ENCODE measurements at places on chromosomes 6 and 20.

DNA sequence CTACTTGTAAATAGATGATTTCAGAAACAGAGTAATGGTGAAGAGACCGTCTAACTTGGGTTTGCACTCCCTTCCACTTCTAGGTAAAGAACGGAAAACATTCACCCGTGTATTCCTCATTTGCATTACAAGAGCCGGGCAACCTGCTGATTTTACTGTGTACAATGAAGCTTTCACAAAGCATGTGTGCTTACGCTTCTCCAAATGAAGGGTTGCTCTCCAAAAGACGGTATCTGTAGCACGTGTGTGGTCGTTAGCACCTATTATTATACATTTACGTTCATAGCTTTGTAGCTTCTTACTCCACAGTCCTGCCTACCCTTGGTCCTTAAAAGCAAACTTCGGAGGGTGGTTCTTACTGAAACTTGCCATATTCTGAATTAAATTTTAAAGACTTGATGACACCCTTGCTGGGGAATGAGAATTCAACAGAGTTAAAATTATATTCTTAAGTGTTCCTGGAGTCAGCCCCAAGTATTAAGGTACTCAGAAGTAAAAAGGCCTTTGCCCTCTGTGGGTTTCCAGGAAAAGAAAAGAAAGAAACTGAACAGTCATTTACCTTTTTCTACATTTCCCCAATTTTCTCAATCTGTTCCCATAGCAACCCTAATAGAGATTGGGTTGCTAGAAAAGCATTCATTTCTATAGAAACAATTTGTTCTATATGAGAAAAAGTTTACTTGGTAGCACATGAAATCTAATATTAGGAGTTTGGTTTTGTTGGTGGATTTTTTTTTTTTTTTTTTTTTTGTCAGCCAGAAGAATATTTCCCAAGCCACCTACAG is 61.9 kb upstream of the KCNG1 start:
- no peak for DNase-seq

DNA sequence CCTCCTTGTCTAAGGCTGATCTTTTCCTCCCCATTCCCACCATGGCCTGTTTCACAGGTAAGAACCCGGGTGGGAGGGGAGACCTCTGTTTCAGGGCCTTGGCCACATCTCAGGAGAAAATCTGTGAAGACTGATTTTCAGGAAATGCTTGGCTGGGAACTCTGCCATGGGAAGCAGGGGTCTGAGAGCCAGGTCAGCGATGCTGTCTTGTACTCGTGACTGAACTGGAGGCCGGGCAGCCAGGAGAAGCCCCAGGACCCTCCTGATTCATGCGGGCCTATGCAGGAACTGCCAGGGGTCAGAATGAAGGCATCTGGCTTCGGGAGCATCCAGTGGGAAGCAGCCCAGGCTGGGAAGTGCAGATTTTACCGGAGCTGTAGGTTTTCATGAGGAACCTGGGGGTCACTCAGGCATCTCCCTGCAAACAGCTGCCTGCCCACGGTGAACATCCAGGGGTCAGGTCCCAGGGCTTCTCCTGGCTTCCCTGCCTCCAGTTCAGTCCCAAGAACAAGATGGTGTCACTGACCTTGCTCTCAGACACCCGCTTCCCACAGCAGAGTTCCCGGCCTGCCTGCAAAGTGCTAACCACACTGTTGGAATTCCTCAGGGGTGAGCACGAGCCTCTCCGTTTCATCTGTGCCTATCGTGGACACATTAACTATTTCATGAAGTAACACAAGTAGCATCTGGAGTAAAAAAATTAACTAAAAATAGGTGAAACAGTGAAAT is 90.2 kb upstream of the SULF2 start:
- DNase-seq, result no peak

DNA sequence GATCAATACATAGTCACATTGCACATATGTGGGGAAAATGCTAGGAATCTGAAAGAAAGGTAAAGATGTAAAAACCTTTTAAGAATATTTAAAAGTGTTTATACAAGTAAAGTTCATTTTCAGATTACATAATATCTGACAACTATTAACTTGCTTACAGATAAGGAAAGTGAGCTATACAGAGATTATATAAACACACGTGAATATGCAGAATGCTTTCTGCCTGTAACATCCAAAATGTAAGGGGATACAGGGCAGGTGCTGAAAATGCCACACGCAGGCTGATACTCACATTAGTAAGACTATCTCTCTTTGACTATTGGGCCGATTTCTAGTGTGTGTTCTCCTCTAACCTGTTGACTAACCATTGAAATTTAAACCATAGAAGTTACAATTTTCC is 17.9 kb upstream of the MAP7 start:
- no peak for DNase-seq

DNA sequence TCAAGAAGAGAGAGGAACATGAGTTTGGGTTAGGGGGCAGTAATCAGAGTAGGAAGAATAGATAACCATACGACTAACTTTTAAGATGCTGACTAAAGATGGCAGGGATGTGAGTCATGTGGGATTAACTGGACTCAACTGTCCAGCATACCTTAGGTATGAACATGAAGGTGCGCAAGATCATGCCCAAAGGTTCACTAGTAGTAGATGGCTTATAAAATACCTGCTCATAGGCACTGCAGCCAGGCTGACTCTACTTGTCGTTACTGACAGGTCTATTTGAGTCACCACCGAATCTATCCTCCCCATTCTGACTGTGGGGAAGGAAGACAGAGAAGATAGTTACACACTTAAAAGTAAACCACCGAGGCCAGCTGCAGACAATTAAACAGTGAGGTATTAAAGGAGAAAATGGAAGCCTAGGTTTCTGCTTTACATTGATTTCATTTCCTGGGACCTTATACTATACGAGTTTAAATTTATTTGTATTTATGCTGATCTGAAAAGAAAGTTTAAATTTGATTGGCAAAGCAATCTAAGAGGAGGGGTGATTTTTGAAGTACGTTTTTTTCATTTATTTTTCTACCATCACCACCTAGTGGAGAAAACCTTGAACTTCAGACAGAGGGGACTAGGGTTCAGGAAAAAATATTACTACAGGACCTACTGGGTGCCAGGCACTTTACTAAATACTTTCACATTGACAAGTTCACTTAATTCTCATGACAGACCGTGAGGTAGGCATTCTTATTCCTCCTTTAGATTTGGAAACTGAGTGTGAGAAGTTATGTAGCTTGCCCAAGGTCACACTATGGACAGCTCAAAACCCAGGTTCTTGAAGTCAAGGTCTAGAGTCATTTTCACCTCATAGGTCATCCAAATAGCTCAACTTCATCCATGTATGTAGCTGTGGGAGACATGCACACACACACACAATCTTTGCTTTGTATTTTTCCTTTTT is 4.0 kb upstream of the WRNIP1 start:
- peak; percentile 27 for DNase-seq

DNA sequence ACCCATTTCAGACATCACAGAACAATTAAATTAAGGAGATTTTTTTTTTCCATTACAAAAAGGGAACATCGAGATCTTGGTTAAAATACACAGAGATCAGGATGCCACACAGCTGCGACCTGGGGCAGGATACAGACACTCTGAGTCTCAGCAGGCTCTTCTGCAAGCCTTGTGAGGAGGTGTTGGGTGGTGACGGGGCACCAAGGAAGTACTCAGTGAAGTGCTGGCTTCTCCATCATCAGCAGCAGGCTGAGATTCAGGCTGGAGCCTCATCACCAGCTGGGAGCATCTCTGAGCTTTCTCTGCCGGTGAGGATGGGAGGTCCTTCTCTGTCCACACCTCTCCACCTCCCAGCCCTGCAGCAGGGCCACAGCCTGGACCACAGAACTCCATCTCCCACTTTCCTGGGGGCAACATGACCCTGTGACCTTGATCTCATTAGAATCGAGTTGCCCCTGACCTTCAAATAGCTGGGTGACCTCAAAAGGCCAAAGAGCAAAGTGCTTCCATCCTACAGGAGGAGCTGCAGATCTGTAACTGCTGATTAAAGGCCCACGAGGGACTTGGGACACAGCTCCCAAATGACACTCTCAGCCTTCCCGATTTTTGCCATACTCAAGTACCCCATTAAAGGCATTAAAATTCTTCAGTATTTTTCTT is 16.0 kb downstream of the PMEPA1 start:
- no peak for DNase-seq

GRCh38 chr6:1636971-1637871 is 27.5 kb downstream of the FOXC1 start:
- no peak for DNase-seq

DNA sequence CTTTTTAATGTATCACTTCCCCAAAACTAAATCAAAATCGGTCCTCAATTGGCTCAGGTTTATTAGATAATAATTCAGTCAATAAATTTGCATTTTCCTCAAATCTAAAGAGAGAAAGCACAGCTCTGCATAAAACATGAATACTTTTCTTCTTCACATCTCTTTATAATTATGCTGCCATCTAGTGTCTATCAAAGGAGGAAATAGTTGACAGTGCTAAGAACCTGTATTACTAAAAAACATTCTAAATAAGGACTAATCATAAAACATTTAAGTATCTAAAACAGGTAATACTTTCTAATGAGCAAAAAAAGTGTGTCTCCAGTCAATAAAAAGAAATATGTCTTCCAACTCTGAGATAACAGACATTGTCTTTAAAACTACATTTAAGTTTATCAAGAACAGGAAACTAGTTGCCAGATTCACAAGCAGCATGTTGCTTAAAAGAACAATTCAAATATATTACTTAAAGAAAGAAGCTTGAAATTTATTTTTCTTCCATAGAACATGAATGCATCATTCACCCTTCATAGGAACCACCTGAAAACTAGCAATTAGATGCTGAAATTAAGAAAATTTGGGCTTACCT is 56.5 kb upstream of the DST start:
- DNase-seq, result peak; percentile 10

- peak; percentile 12 for DNase-seq
Measured at GRCh38 chr6:87200469-87201175, 45.3 kb downstream of the ZNF292 start.

- DNase-seq, result no peak
Measured at GRCh38 chr6:57134954-57135353, 37.2 kb upstream of the BAG2 start.

- no peak for DNase-seq
Measured at GRCh38 chr20:56572172-56572571, 39.1 kb downstream of the FAM209B start.

- peak; percentile 13 for DNase-seq
Measured at GRCh38 chr20:50788045-50788991, 6.5 kb upstream of the BCAS4 start.

GRCh38 chr6:123338394-123338793 is 298.4 kb downstream of the TRDN start:
- no peak for DNase-seq

GRCh38 chr6:16670183-16670582 is 91.1 kb downstream of the ATXN1 start:
- no peak for DNase-seq

GRCh38 chr20:18428490-18429173 is 38.2 kb downstream of the DZANK1 start:
- DNase-seq, result no peak

GRCh38 chr6:16676376-16676775 is 84.9 kb downstream of the ATXN1 start:
- DNase-seq, result no peak

DNA sequence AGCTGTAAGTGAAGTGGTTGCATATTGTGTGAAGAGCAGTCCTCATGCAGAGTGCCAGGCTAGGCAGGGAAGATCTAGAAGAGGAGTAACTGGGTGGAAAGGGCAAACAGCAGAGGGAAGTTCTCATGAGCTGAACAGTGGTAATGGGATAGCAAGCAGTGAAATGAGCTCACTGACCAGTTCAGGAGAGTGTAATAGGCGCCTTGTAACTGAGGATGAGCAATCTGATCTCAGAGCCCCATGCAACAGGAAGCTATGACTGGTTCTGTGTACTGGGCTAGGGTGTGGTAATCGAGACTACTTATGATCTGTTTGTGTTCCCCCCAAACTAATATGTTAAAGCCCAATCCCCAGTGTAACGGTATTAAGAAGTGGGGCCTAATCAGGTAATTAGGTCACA is 98.6 kb downstream of the RFX6 start:
- DNase-seq, result no peak

DNA sequence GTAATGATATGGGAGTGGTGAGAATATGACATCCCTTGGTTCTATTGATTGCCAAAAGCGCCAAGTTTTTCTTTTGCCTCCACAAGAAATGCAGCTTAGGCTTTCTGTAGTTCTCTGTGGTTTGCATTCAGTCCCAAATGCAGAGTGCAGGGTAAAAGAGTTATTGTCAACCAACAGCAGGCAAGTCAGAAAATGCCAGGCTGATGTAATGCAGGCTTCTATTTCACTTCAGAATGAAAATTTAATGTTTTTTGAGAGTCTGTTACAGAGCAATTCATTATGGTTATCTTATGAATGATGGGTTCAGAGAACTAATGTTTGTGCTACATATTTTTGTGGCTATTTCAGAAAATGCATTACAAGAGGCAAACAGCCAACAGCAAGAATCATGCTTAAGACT is 293.5 kb downstream of the CENPW start:
- no peak for DNase-seq

DNA sequence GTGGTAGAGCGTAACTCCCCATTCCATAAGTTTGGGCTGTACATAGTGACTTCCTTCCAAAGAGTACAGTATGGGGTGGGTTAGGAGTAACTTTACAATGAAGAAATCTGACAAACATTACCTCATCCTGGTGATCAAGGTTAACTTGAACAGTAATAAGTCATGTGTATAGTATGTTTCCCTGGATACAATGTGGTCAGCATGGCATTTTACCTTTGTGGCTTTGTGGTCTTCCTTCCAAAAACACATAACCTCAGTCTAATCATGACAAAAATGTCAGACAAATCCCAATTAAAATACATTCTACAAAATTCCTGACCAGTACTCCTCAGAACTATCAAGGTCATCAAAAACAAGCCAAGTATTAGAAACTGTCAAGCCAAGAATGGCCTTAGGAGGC is 225.1 kb downstream of the UBE3D start:
- DNase-seq, result no peak

DNA sequence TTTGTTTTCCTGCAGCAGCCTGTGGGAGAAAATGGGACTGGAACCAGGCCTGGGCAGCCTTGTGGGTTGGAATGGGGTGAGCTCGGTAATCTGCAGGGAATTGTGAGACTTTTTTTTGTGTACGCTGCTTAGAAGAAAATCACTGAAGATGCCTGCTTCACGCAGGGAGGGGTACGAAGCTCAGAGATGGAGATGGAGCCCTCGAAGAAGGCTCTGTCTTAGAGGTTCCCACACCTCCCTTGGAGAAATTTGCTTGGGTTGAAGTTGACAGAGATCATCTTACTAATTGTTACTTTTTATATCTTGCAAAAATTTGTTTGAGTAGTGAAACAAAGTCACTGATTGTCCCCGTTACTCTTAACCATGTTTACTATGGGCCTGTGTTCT is 894 bp downstream of the PYGB start:
- no peak for DNase-seq

All from erythroblast (primary cell).